ENCODE measurements at places on chromosomes 7 and 10.
A peak's percentile ranks its signal among the peaks of the same experiment; 100 is the strongest.

DNA sequence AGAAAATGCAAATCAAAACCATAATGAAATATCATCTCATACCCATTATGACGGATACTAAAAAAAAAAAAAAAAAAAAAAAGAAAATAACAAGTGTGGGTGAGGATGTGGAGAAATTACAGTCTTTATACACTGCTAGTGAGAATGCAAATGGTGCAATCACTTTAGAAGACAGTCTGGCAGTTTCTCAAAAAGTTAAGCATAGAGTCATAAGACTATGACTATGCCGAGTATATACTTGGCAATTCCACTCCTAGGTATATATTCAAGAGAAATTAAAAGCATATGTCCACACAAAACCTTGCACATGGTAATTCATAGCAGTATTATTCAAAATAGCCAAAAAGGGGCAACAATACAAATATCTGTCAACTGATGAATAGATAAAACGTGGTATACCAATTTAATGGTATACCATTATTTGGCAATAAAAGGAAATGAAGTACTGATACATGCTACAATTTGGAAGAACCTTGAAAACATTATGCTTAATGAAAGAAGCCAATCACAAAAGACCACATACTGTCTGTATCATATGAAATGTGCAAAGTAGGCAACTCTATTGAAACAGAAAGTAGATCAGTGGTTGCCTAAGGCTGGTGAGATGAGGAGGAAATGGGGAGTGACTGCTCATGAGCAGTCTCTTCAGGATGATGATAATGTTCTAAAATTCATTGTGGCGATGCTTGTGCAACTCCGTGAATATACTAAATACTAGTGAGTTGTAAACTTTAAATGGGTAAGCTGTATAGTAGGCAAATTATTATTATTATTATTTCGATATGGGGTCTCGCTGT is 90.1 kb upstream of the NANOS1 start:
- no peak for DNase-seq
- no peak overlapping the region for H3K4me3 ChIP-seq
- H3K36me3 ChIP-seq = no peaks in the 10 kb centered on the region
- no peak overlapping the region for H3K27ac ChIP-seq

DNA sequence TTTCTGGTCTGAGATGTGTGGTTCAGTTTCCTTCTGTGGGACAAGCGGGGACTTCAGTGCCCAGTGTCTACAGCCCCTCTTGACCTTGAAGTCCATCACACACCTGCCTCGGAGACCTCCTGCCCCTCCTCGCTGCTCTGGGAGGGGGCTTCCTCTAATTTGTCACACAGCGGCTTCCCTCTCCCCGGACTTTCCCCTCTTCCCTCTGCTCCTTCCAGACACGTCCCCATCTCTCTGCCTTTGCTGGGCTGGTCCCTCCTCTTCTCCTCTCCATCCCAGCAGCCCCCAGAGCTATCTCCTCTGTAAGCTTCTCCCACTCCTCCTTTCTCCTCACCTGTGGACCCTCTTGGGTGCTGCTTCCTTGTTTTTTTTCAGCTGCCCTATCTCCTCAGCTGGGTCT is 122.2 kb upstream of the SORCS3 start:
- no peak overlapping the region for H3K27ac ChIP-seq
- H3K27me3 ChIP-seq = no peaks in the 10 kb centered on the region
- H3K4me3 ChIP-seq = no peak overlapping the region

DNA sequence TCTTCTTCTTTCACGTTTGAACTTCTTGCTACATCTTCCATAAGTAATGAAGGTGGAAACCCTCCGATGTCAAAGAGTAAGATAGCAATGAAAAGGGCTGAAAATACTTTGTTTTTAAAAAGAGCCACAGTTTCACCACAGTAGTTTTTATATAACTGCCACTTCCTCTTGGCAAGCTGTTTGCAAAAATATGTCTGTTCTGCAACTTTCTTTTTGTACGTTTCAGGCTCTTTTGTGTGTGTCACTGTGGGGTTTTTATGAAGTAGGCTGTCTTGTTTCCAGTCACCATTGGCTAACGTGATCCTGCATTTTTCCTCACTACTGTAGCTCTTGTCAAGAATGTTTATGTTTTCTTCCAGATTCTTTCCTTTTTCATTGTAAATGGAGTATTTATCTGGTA is 55.6 kb downstream of the SLC16A9 start:
- H3K4me3 ChIP-seq = no peak overlapping the region
- H3K4me1 ChIP-seq = no peaks in the 10 kb centered on the region
- no peaks in the 10 kb centered on the region for H3K36me3 ChIP-seq
- H3K27me3 ChIP-seq = no peaks in the 10 kb centered on the region

DNA sequence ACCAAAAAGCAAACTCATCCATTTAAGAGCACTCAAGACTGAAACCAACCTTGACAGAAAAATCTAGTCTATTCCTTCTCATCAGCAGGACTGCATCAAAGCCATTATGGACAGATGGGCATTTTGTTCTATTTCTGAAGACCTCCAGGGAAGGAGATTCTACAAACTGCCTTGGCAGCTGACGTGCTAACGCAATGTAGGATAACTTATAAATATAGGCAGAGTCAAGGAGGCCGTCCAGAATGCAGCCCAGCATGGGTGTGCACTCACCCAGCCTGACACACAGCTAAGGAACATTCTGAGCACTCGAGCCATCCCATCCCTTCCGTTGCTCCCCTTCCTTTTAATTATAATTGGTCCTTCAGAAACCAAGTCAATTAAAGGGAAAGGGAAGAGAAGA is 25.3 kb upstream of the NEBL start:
- no peaks in the 10 kb centered on the region for H3K27me3 ChIP-seq
- no peaks in the 10 kb centered on the region for H3K36me3 ChIP-seq
- DNase-seq = no peak
- H3K27ac ChIP-seq = no peak overlapping the region

DNA sequence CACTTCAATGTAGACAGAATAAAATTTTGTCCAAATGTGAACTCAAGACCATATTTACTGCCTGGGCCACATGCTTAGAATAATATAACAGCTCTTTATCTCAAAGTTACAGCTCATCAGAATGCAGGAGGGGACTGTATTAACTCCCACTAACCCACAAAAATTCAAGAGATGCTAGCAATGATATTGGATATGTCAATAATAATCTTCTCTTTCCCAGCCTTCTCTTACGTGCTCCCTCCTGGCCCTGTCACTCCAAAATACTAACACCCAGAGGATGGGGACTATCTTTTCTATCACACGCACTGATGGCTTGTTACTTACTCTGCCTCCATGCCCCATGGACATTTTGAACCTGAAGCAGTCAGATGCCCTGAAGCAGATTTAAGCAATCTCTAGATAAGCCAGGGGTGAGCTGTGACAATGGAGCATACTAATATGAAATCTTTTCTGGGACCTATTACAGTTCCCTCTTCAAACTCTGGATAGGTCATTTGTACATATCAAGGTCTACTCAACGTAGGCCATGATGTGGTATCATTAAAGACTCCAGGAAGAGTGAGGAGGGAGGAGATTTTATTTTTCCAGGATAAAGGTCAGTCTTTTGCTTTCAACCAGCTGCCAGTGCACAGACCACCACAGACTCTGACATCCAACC is 803.0 kb downstream of the GRM8 start:
- no peaks in the 10 kb centered on the region for H3K36me3 ChIP-seq
- H3K4me3 ChIP-seq = no peak overlapping the region
- no peaks in the 10 kb centered on the region for H3K27me3 ChIP-seq

GRCh38 chr10:6348096-6348874 is 145.6 kb downstream of the PFKFB3 start:
- H3K36me3 ChIP-seq = no peaks in the 10 kb centered on the region
- H3K4me3 ChIP-seq = no peak overlapping the region
- DNase-seq = peak; percentile 37
- no peaks in the 10 kb centered on the region for H3K4me1 ChIP-seq
- no peak overlapping the region for H3K27ac ChIP-seq
- no peaks in the 10 kb centered on the region for H3K27me3 ChIP-seq

- no peaks in the 10 kb centered on the region for H3K36me3 ChIP-seq
- no peaks in the 10 kb centered on the region for H3K4me1 ChIP-seq
- H3K4me3 ChIP-seq = no peak overlapping the region
- DNase-seq = no peak
- no peak overlapping the region for H3K27ac ChIP-seq
- H3K27me3 ChIP-seq = no peaks in the 10 kb centered on the region
Observed at GRCh38 chr7:152202056-152202455, 176.6 kb downstream of the GALNT11 start.

GRCh38 chr10:124619195-124619594 is 125.0 kb downstream of the FAM53B start:
- H3K4me1 ChIP-seq = no peaks in the 10 kb centered on the region
- H3K4me3 ChIP-seq = no peak overlapping the region
- H3K36me3 ChIP-seq = no peaks in the 10 kb centered on the region
- no peak overlapping the region for H3K27ac ChIP-seq
- no peaks in the 10 kb centered on the region for H3K27me3 ChIP-seq
- DNase-seq = no peak

- H3K4me1 ChIP-seq = no peaks in the 10 kb centered on the region
- no peak overlapping the region for H3K4me3 ChIP-seq
- H3K27ac ChIP-seq = no peak overlapping the region
Observed at GRCh38 chr10:91006752-91007346, 86.0 kb upstream of the ANKRD1 start.

GRCh38 chr10:77686650-77687417 is 49.2 kb upstream of the KCNMA1 start:
- peak; percentile 12 for DNase-seq
- H3K4me3 ChIP-seq = no peak overlapping the region
- H3K36me3 ChIP-seq = no peaks in the 10 kb centered on the region

DNA sequence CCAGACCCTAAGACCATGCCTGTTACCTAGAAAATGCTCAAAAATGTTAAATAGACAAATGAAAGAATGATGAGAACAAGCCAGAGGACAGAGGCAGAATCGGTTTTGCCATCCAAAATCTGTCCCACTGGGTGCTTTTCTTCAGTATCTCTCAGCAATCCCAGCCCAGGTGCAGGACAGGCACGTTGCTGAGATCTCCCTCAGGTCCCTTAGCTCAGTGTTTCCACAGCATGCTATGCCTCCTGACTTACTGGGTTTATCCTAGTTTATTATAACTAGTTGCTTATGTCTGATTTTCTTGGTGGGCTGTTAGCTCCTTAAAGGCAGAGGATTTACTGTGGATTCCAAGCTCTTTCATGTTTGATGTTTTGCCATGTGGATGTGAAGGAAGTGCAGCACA is 20.3 kb downstream of the CPED1 start:
- DNase-seq = no peak
- H3K27ac ChIP-seq = no peak overlapping the region
- H3K4me1 ChIP-seq = peaks cover 4% of the 10 kb centered on the region
- no peaks in the 10 kb centered on the region for H3K36me3 ChIP-seq
- no peak overlapping the region for H3K4me3 ChIP-seq
- H3K27me3 ChIP-seq = no peaks in the 10 kb centered on the region

- no peak overlapping the region for H3K27ac ChIP-seq
- H3K36me3 ChIP-seq = no peaks in the 10 kb centered on the region
- no peak overlapping the region for H3K4me3 ChIP-seq
- no peaks in the 10 kb centered on the region for H3K27me3 ChIP-seq
- peaks cover 3% of the 10 kb centered on the region for H3K4me1 ChIP-seq
Observed at GRCh38 chr7:30980751-30981150, 17.0 kb downstream of the GHRHR start.

DNA sequence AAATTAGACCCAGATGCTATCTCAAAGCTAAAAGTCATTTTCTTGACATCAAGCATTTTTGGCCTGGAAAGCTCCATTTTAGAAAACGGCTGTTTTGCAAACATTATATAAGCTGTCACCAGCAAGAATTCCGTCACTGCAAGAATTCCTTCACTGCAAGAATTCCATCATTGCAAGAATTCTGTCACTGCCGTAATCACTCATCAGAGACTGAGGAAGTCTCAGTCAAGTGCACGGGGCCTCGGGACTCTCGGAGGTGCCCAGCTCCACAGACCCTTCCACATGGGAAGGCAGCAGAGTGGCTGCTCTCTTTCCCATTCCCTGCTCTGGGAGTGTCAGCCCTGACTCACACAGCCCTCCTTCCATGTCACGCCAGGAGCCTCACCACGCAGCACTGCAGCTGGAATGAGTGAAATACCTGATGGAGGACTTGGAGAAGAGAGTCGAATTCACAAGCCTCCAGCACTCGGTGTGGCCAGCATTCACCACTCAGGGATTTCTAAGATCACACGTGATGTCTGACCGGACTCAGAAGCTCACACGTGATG is 168.3 kb downstream of the PTPRN2 start:
- DNase-seq = no peak
- no peaks in the 10 kb centered on the region for H3K27me3 ChIP-seq
- H3K36me3 ChIP-seq = no peaks in the 10 kb centered on the region
- no peak overlapping the region for H3K27ac ChIP-seq
- no peak overlapping the region for H3K4me3 ChIP-seq

- no peaks in the 10 kb centered on the region for H3K27me3 ChIP-seq
- H3K27ac ChIP-seq = no peak overlapping the region
Observed at GRCh38 chr10:12180221-12180974, 15.3 kb downstream of the NUDT5 start.

- no peaks in the 10 kb centered on the region for H3K27me3 ChIP-seq
- no peaks in the 10 kb centered on the region for H3K4me1 ChIP-seq
- DNase-seq = no peak
- H3K27ac ChIP-seq = no peak overlapping the region
- H3K4me3 ChIP-seq = no peak overlapping the region
- H3K36me3 ChIP-seq = no peaks in the 10 kb centered on the region
Observed at GRCh38 chr7:114784746-114785145, 137.1 kb upstream of the MDFIC start.

DNA sequence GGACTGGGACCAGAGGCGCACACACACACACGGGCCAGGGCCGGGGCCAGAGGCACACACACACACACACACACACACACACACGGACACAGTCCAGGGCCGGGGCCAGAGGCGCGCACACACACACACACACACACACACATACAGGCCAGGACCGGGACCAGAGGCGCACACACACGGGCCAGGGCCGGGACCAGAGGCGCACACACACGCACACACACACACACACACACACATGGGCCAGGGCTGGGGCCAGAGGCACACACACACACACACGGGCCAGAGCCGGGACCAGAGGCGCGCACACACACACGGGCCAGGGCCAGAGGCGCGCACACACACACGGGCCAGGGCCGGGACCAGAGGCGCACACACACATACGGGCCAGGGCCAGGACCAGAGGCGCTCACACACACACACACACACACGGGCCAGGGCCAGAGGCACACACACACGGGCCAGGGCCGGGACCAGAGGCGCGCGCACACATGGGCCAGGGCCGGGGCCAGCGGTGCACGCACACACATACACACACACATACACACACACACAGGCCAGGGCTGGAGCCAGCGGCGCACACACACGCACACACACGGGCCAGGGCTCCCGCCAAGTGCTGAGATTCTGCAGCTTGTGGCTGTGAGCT is 268.8 kb downstream of the ELFN1 start:
- DNase-seq = no peak
- no peaks in the 10 kb centered on the region for H3K27me3 ChIP-seq
- H3K36me3 ChIP-seq = no peaks in the 10 kb centered on the region
- H3K27ac ChIP-seq = no peak overlapping the region
- H3K4me3 ChIP-seq = no peak overlapping the region

- H3K4me1 ChIP-seq = peaks cover 7% of the 10 kb centered on the region
- H3K36me3 ChIP-seq = no peaks in the 10 kb centered on the region
- H3K27me3 ChIP-seq = no peaks in the 10 kb centered on the region
- no peak overlapping the region for H3K27ac ChIP-seq
- DNase-seq = no peak
Observed at GRCh38 chr10:113322843-113323242, 230.0 kb upstream of the HABP2 start.

Data from mesendoderm (in vitro differentiated cells).